GOT3 (cell line): ENCODE measurements at places on chromosomes 1 and 21.
A peak's percentile ranks its signal among the peaks of the same experiment; 100 is the strongest.

DNA sequence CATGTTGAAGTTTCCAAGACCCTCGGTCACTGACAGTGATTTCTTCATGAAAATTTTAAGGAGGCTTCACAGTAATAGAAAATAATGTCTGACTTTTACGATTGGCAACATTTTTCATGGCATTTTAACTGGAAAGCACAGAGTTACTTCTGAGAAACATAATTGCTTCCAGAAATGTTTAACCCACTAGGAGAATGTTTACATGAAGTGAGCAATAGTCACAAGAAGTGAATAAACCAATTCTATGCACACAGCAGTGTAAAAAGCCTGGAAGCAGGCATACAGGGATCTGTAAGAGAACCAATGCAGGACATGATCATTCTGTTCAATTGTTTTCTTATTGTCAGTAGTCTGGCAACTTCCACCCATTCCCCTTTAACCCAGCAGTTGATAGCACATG is 316.2 kb upstream of the CXADR start:
- no peak for DNase-seq

GRCh38 chr21:23977971-23978370 is 1629.3 kb downstream of the MRPL39 start:
- DNase-seq: no peak

DNA sequence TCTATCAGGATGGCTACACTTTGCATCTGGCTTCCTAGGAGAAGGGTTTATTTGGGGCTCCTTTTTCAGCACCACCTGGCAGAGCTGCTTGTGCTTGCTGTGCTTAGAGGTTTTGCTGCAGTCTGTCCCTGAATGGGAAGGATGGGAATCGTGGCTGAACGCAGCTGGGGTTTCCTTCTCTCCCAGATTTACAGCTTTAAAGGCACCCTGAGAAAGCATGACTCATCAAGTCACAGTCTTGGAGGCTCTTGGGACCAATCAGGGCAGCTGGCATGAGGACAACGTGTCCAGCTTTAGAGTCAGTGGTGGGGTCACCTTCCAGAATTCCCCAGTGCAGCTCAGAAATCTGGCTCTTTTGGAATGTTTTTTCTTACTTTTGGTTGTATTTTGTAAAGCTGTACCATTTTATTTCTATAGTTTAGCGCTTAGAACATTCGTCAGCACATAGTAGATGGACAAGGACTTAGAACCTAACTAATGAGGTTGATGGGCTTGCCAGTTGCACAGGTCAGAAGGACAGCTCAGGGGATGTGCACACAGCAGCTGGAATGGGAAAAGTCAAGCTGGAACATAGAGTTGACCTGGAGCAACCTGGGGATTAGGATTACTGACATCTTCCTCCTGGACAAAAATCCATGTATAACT is 222.6 kb downstream of the PRDM2 start:
- no peak for DNase-seq

DNA sequence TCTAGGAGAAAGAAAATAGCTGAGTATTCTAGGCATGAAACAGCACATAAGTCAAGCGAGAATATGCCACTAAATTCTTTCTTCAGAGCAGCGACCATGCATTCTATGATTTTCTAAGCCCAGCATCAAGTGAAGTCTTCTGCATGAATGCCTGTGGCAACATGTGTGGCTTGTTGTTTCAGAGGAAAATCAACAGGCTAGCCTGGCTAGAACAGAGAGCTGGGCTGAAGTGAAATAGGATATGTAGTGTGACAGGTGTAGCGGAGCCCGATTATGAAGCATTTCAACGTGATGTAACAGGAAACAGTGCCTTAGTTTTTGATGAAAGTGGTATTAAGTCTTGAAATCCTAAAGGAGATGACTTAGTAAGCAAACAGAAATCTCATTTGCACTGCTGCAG is 7.0 kb downstream of the CSDE1 start:
- no peak for DNase-seq

- peak; percentile 78 for DNase-seq
Observed at GRCh38 chr1:151311589-151312331, 15.5 kb downstream of the PI4KB start.

DNA sequence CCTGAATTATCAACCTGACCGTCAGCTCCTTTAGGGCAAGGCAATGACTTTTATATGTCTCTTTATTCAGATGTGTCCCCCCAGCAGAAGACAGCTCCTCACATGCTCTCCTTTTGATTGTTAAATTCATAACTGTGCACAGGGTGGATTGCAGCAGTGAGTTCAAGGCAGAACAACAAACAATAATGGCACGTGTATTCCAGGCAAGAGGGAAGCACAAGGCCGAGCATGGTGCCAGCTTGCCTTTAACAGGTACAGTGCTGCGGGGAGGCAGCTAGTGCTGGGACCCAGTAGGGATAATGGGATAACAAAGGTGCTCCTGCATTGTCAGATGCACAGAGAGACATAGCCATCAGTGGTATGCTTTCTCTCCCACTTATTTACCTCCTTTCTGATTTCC is 248.4 kb downstream of the RHOU start:
- DNase-seq: no peak

GRCh38 chr1:15012822-15013221 is 140.7 kb upstream of the TMEM51 start:
- no peak for DNase-seq

GRCh38 chr21:42238185-42238934 is 19.4 kb downstream of the ABCG1 start:
- DNase-seq: no peak

DNA sequence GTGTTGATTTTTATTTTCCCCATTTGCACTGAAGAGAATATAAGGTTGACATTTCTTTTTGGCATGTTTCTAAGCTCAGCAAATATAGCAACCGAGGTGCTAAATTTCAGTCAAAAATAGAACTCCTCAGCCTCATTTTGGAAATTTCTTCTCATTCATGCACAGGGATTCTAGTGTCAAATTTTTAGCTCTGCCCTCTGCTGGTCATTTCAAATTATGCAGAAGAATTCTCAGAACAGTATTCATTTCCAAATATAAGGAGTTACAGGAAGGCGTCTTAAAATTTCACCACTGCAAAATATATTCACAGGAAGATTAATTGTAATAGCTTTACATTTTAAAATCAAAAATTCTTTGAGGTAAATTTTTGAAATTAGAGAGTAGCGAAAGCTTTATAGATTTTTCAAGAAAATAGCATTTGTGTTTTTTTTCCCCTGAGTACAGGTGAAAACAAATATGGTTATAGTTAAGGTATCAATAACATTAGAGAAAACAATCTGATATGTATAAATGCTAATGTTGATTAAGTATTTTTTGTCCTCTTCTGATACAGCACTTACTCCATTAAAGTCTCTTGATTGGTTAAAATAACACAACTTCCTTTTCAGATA is 57.9 kb downstream of the FMN2 start:
- DNase-seq: no peak

GRCh38 chr1:167503626-167504466 is 14.5 kb downstream of the CD247 start:
- no peak for DNase-seq

- DNase-seq: no peak
Observed at GRCh38 chr1:45395051-45395450, 54.8 kb upstream of the MUTYH start.

- no peak for DNase-seq
Observed at GRCh38 chr1:119275145-119276134, 93.1 kb upstream of the HAO2 start.

GRCh38 chr1:29258976-29259801 is 22.9 kb downstream of the PTPRU start:
- no peak for DNase-seq

- DNase-seq: no peak
Observed at GRCh38 chr1:53526451-53527101, 67.4 kb downstream of the DMRTB1 start.

DNA sequence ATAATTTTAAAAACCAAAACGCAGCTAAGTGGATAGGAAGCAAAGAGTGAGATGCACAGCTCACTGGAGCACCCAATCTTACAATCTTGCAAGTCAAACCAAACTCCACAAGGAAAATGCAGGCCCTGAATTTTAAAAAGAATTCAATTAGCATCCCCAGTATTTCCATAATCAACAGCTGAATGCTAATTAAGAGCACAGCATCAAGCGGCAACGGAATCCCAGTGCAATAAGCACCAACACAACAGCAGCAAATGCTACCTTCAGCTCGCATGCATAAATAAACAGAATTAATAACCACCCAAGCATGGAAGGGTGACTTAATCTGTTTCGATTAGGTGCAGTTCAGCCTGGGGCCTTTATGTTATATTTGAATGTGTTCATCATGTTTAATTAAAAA is 142.9 kb downstream of the SLC45A1 start:
- DNase-seq: no peak

GRCh38 chr1:201982623-201983379 is at the start of gene RNPEP:
Gene RNPEP, plus strand, starts transcription at chr1:201982648. Its CDS starts 19 bp downstream, at chr1:201982667.
- peak; percentile 28 for DNase-seq

DNA sequence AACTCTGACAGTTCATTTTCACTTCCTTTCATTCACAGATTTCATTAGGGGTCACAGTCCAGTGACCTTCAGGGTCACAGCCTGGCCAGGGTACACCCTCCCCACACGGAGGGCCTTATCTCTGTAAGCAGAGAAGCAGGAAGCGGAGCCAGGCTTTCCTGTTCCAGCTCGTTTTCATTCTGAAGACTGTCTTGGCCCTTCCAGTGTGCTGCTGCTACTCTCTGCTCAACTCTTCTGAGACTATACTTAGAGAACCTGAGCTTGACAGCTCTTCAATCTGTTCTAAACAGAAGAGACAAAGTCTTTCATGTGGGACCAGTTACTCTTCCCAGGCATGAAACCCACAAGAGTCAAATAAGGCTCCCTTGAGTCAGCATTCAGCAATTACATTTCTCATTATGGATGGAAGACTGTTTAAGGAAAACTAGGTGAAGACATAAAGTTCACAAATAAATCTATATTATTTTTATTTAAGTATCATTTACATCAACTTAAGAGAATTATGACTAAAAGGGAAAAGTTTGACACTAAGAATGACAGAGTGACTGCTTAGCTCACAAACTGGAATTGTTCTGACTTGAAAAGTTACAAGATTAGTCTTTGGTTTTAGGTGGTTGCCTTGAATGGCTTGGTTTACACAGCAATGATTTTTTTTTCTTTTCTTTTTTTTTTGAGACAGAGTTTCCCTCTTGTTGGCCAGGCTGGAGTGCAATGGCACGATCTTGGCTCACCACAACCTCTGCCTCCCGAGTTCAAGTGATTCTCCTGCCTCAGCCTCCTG is 4.8 kb upstream of the TDRD10 start:
- no peak for DNase-seq

- DNase-seq: no peak
Observed at GRCh38 chr1:218600968-218601367, 255.8 kb downstream of the TGFB2 start.

GRCh38 chr1:116335850-116336624 is 37.0 kb upstream of the ATP1A1 start:
- no peak for DNase-seq

DNA sequence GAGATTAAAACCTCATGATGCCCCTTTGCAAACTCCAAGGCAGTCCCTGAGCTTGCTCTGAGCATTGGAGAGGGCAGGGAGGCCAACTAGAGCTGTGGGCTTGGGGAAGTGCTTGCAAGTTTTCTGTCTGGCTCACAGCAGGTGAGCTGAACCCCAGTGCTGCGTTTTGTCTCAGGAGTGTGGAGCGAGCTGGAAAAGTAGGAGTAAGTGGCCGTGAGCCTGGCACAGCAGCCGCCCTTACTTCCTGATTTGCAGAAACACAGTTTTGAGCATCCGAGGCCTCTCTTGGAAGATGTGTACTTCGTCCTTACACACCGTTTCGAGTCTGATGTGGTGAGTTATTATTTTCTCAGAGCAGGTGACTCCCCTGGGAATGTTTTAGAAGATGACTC is 221.2 kb upstream of the C1orf174 start:
- DNase-seq: no peak

DNA sequence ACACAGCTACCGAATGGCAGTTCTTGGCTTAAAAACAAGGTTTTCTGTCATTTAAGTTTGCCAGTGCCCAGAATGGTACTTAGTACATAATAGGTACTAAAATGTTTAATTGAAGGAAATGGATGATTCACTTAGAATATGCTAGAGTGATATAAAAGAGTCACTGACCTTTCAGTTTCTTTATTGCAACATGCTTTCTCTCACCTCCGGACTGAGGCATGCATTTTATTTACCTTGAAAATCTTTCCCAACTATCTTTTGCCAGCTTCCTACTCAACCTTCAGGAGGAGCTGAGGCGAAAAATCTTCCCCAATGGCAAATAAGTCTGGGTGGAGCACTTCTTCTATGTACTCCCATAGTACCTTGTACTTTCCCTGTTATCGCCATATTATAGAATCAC is 244.9 kb downstream of the ZNF648 start:
- DNase-seq: no peak

GRCh38 chr1:94989398-94989797 is 62.5 kb upstream of the CNN3 start:
- DNase-seq: no peak

GRCh38 chr1:8004113-8004802 is 21.9 kb downstream of the ERRFI1 start:
- DNase-seq: no peak
